Urinary bladder (tissue), 4 donors: ENCODE measurements at places on chromosomes 3 and 15. TPM values are rescaled to one million over a fixed set of nuclear protein-coding genes. Genes with fewer than 3 reads are reported as not detected.

TRIP4 gene
- 21.0 TPM for total RNA-seq

OTOL1 gene
- not detected for total RNA-seq

TAGLN3 gene
- 3.1 TPM for total RNA-seq

LRIG1 gene
- 29.2 TPM for total RNA-seq

SAMMSON gene
- total RNA-seq = 0.21 TPM

ZNF592 gene
- 10.2 TPM for total RNA-seq

GRAMD1C gene
- total RNA-seq = 14.3 TPM

DNA sequence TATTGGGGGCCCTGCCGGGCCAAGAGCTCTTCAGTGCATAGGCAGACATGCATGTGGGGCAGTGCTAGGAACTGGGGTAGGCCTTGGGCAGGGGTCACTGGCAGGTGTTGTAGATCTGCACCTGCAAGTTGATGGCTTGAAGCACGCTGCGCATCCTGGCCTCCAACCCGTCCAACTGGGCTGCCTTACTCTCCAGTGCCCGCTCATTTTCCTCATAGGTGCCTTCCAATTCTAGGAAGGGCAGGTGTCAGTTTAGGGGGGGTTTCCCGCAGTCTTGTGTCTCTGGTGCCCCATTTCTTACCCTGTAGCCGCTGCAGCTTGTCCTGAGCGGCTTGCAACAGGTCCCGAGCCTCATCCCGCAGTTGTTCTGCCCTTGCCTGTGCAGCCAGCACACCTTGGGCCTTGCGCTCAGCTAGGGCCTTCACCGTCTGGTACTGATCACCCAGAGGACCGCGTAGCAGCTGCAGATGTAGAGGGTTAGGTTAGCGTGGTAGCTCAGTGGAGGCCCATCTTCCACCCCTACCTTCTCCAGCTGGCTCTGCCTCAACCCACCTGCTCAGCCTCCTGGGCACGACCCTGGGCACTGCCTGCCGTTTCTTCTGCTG lies 611 bp upstream of the USP19 start:
- no peak for DNase-seq

DNA sequence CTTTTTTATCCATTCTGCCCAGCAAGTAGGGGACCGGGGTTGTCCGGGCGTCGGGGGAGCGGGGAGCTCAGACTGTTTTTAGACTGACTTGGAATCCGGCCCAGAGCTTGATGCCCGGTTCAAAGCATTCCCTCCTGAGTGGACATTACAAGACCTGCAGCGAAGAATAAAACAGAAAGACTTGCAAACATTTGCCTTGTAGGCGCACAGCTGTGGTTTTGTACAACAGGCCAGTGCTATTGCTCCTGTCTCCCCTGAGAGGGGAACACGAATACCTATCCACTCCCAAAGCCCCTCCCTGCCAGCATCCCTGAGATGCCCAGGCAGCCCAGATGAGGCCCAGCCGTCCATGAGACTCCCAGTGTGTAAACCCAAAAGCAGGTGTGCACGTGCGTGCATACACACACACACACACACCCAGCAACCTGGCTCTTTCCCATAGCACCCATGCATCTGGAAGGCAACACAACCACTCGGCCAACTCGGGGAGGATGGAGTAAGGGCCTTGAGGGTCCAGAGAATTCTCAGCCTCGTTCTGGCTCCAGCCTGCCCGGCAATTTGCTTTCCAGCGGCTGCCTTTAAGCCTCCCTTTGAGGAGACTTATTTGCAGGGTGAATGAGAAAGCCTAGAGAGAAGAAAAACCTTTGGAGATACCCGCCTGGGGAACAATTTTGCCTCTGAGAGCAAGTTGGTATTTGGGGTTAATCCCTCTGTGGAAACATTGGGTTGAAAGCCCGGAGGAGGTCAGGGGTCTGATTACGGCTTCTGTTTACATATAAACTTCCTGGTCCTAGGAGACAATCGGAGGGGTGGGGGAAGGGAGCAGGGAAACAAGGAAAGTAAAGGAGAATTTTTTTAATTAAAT lies 161.0 kb upstream of the HES1 start:
- DNase-seq = no peak

DNA sequence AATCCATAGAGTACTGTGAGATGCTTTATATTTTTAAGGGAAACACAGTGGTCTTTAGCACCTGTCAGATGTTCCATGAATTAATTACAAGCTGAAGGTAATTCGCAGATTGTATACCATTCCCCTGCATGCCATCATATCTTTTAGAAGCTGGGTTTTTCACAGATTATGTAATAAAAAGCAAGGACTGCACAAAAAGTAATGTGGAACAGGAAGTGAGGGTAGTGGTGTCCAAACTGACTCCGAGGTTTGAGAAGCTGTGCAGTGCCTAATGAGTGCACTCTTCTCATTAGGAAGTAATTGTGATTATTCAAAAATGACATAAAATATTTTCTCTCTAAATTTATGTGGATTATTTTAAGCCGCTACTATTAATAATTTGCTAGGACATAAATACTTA lies 123.2 kb downstream of the GOLIM4 start:
- DNase-seq = no peak

DNA sequence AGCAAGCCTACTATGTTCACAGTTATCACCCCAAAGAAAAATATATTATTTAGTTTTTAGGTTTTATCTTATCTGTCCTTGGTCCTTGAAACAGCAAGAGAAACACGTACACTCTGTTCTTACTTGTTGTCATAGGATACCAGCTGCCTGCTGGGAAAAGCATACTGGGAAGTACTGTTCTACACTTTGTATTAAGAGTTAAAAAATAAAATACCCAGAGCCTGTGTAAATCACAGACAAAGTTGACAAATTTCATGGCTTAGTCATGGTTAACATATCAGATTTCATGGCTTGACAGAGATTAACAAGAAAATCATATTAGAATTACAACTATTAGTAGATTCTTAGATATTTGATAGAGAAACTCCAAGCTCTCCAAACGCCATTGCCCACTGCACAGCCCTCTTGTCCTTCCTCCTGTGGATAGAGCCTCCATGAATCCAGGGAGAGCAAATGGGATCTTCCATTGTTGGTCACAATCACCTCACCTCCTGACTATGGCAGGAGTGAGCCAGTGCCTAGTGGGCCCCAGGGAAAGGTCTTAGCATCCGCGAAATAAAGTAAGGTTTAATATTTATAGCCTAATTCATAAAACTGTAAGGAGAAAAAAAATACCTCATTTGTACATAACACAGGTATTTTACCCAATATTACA lies 128.1 kb upstream of the WNT5A start:
- DNase-seq = no peak

DNA sequence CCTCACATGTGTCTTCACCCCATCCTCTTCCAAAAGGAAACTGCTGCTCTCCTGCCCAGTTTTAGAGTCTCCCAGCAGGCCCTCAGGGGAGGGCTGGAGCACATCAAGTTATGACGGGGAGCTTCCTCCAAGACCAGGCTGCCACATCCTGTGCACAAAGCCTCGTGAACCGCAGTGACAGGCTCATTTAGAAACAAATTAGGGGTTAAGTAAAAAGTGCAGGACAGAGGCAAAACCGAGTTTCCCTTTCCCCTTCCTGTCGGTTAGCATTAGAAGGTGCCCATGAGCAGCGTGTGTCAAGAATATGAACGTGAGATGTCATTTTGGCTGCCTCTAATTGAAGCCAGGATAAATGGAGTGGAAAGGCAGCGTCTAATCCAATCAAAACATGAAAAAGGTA lies 199.7 kb downstream of the ARRDC4 start:
- DNase-seq = no peak

GRCh38 chr15:40613080-40613479 lies 19.0 kb downstream of the KNL1 start:
- DNase-seq = no peak

- DNase-seq = no peak
These were observed 637.8 kb downstream of the MAGI1 start for GRCh38 chr3:65400899-65401298.

DNA sequence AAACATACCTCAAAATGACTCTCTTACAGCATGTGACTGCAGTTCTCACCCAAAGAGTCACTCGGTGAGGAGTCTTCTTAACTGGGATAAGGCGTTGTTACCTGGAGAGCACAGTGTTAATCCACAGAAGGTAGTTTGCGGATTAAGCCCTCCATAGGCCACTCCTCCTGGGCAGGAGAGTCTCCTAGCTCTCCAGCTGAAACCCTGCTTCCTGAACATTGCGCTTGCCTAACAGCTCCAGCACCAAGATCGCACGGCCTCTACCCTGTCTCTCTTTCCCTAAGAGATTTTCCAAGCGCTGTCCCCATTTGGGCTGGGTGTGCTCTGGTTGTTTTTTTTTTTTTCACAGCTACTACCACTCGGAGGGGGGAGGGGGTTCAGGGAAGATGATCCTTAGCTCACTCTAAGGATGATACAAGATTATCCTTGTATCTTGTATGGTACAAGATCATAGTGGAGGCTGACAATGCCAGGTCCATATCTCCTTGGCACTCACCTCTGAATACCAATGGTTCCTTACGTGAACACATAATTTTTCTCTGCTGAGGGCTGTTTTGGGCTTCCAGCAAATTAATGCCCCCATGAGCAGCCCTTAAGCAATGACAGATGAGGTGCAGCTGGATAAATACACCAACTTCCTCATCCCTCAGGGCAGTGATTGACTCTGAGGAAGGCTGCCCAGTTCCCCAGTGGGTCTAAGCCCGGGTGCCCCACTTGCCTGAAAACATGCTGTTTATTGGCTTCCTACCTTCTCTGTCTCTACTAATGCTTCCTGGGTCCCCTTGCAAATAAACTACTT lies 185.2 kb upstream of the TSC22D2 start:
- no peak for DNase-seq

DNA sequence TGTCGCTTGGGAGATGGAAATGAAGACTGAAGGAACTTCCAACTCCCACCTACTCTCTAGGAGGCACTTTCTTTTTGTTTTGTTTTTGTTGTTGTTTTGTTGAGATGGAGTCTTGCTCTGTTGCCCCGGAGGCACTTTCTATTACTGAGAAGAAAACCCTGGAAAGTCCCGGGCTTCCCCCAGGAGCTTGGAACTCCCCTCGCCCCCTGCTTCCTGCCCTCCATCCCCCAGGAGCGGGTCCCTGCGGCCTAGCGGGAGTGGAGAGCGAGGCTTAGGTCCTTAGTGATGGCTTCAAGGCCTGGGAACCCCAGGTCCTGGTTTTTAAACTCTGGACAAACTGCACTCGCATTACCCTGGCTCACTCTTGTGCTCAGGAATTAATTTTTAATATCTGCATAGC lies 195.7 kb downstream of the OCA2 start:
- no peak for DNase-seq

DNA sequence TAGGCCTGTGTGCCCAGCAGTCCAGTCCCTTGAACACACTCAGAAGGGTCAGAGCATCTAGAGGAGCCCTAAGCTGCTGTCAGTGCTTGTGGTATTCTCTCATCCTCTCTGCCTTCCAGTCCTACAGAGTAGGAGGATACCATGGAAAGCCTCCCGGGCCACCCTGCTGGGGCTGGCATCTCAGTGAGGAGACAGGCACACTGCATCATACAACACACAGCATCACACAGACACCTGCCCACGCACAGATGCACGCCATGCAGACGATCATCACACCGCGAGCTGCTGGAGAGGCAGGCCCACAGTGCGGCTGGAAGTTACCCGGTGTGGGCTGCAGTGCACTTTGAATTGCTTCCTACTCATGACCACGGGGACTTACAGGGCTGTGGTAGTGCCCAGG lies 15.2 kb downstream of the GABRA5 start:
- no peak for DNase-seq

GRCh38 chr3:99945328-99945995 lies 127.8 kb downstream of the CMSS1 start:
- DNase-seq = no peak
